NCI-H2171 (cell line): ENCODE measurements at places on chromosomes 3 and 15.

DNA sequence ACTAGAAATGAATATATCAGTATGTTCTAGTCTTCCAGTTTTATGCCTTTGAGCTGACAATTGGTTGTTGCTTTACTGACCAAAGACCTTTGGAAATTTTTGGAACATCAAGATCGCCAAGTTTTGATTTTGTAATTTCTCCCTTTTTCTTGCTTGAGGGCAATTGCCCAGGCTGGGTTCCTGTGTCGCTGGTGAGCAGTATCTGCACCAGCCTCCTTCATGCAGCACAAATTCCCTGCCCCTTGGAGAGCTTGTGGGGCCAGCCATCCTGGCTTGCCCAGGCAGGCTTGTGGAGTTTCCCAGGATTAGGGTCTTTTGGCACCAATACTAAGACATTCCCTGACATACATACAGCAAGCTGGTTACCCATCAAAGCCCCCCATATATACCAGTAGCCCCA lies 37.9 kb upstream of the HACD2 start:
- DNase-seq: no peak

DNA sequence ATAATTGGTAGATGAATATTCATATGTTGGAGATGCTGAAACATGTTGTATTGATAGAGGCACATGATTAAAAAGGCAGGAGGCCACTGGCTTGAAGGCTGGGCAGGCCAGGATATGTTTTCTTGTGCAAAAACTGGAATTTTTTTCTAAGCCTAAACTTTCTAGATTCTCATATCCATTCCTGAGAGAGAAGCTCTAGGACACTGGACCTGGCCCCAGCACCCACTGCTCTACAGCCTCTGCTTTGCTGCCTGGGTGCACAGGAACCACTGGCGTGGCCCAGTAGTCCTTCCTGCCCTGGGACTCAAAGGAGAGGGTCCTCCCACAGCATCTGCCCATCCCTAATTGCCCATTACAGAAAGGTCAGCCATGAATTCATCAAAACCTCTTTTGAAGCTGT lies 58.1 kb upstream of the APEH start:
- no peak for DNase-seq

GRCh38 chr15:77496715-77497109 lies 76.0 kb downstream of the HMG20A start:
- peak; percentile 48 for DNase-seq

DNA sequence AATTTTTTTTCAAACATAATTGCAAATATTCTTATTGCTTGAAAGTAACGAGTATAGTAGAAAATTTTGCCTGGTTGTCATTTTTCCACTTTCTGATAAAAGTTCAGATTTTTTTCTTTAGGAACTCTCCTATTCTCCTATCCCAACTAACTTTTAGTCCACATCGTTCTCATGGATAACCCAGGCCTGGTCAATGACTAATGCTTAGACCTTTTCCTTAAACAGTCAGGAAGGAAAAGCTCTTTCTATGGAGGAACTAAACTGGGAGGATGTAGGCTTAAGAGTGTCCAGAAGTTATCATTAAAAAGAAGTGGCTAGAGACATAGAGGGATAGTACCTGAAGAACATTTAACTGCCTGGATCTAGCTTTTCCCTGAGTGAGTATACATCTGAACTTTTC lies 26.7 kb downstream of the CIP2A start:
- DNase-seq: no peak

DNA sequence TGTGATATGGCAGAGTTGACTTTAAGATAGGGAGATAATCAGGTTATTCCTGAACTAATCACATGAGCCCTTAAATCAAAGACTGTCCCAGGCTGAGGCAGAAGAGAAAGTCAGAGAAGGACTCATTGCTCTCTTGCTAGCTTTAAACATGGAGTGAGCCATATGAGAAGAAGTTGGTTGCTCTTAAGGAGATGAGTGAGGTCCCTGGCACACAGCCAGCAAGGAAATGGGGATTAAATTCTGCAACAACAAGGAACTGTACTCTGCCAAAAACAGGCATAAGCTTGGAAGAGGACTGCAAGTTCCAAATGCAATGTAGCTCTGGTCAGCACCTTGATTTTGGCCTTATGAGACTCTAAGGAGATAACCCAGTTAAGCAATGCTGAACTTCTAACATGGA lies 457.0 kb downstream of the PLOD2 start:
- no peak for DNase-seq
